ENCODE measurements at places on chromosomes 1 and 21.

DNA sequence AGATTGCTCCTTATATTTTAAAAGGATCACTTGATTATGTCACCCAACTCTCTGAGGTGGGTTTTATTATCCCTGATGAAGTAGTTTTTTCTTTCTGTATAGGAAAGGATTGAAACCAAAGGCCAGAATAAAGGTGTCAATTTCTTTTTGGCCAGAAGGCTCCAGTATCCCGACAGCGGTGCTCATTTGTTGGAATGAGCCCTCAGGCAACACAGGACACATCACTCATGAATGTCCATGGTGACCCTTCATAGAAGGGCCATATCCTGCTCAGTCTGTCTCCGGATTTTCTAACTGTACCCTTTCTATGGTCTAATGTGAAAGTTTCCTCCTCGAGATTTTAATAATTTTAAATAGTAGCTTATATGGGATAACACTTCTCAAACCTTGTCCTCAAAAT, 171.3 kb upstream of the USP24 start:
- no peak for DNase-seq

GRCh38 chr1:180527101-180527669, 24.8 kb upstream of the ACBD6 start:
- no peak for DNase-seq

DNA sequence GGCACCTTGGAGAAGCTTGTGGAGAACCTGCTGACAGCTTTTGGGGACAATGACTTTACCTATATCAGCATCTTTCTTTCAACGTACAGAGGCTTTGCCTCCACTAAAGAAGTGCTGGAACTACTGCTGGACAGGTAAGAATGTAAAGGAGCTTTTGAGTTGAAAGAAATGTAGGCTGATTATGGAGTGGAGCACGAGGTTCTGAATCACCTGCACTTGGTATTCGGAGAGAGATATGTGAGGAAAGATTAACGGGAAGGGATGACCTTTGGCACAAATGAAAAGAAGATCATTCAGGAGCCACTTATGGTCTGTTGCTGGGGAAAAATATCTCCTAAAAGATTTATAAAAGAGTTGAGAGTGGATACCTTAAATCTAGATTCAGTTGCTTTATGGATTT, 42.7 kb downstream of the RGL1 start:
- DNase-seq, result no peak

DNA sequence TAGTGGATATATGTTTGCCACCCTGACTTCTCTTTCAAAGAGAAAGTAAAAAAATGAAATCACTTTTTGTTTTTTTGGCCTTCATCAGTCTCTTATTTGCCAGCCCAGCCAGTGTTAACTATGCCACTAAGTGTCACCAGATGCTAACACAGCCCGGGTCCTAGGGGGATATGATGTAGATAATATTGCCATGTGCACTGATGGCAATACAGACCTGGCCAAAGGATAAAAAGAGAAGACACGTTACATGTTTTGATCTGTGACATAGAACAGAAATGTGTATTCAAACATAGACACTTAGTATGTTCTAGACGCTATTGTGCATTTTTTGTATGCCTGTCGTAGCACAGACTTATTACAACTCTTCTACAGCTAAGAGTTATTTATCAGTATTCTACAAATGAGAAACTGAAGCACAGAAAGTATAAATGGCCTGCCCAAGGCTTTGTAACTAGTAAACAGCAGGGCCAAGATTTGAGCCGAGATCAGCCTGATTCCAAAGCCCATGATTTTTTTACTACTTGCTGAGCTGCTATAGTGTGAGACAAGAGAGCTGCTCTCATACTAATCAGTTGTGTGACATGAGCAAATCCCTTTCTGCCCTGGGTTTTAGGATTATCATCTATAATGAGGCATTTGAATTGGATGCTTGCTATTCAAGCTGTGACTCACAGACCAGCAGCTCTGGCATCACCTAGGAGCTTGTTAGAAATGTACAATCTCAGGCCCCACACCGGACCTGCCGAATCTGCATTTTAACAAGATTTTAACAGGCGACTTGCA, 6.3 kb downstream of the LRRC53 start:
- DNase-seq, result no peak

GRCh38 chr1:67407498-67407897, 22.7 kb downstream of the SERBP1 start:
- no peak for DNase-seq

DNA sequence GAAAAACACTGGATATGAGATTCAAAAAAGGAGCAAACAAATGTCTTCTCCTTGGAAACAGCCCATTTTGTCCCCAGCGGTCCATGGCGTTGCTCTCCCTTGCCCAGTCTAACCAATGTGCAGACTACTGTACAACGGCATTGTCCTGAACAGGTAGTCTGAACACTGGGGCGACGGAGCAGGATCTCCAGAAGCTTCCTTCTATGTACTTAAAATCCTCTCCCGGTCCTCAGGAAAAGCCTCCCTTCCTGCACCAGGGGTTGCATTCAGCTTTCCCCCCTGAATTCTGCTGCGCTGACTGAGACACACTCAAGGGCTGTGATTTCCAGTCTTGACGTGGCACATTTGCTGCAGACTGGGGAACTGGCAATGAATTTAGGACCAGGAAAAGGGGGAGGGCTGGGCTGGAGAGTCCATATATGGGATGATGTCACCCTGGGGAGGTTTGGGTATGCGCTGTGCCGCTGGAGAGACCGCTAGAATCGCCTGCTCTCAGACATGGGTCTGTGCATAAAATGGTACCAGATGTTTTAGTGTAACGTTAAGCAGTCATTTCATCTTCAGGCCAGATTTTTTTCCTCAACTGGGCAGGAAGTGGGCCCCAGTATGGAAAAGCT, 275.9 kb upstream of the C1orf105 start:
- no peak for DNase-seq

DNA sequence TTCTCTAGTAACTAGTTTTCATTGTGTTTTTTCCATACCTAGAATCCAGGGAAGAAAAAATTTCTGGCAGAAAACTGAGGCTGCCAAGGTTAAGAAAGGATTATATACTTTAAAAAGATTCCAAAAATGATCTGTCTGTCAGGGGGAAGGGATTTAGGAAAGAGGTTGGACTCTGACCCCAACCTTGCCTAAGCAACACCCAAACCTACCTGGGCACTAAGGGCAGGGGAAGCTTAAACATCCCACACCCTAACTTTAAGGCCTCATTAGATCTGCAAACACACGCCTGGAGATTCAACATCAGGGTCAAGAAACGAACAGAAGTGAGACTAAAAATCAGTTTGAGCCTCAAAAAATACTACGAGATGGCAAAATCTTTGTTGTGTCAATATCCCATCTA, 19.4 kb downstream of the KDM5B start:
- no peak for DNase-seq

GRCh38 chr1:145751491-145752037, 32.3 kb downstream of the CD160 start:
- DNase-seq, result no peak

DNA sequence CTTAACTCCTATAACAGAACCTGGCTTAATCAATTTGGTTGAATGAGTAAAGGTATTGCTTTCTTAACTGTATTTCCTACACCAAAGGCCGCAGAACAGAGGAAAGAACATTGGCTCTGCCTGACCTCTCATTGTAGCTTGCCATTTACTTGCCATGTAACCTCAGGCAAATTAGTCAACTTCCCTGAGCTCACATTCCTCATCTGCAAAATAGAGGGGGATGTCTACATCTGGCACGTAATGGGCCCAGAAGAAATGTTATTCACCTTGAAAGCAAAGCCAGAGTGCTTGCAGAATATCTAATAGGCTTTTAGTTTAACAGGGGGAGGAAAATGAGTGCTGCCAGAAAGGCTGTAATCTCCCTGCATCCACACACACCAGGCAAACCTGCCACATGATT, 44.3 kb downstream of the LAMC2 start:
- DNase-seq, result no peak

GRCh38 chr1:88462096-88462487, 222.0 kb upstream of the PKN2 start:
- DNase-seq, result no peak

DNA sequence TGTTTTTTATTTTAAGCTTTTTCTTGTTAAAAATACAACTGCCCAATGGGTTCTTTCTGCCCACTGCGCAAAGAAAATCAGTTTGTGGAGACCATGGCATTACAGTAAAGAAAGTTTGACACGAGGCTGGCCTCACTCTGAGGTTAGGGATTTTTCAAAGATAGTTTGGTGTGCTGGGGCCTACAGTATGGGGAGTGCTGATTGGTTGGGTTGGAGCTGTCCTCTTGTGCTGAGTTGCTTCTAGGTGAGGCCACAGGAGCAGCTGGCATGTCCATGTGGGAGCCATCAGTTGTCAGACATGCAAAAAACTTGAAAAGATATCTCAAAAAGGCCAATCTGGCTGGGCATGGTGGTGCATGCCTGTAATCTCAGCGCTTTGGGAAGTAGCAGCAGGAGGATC, 14.0 kb downstream of the OSBPL9 start:
- DNase-seq, result no peak

DNA sequence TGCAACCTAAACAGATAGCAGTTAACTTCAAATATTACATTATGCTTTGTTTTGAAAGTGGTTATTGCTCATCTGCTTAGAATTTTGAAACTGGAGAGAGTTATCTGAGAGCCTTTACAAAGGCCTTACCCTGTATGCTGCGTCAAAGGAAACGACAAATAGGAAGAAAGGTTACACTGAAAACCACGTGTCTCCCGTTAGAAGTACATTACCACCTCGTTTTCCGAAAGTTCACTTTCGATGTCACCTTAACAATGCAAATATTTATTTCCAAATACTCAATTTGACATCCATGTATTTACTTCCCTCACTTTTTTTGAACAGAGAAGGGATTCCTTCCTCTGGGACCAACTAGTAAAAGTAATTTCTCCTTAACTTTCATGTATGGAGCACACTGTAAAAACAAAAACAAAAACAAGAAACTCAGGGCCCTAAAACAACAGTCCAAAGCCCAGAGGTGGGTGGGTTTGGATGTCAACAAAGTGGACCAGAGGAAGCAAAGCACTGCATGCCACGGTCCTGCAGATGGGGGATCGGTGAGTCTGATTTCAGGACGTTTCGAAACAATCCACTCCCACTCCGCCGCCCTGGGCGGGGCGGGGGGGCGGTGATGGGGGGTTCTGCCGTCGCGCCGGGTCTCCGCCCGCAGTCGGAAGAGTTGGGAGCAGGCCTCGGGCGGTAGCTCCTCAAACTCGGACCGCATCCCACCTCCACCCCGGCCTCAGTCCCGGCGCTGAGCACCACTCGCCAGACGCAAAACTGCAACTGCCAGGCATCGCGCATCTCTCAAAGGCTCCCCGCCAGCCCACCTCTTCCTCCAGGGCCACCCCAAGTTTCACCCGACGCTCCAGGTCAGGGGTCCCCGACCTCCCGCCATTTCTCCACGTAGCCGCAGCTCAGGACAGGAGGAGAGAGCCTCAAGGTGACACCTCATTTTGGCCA, 841 bp downstream of the ADSS2 start:
- DNase-seq, result peak; percentile 62

- DNase-seq, result no peak
Measured at GRCh38 chr1:235552146-235552716, 48.0 kb upstream of the B3GALNT2 start.

DNA sequence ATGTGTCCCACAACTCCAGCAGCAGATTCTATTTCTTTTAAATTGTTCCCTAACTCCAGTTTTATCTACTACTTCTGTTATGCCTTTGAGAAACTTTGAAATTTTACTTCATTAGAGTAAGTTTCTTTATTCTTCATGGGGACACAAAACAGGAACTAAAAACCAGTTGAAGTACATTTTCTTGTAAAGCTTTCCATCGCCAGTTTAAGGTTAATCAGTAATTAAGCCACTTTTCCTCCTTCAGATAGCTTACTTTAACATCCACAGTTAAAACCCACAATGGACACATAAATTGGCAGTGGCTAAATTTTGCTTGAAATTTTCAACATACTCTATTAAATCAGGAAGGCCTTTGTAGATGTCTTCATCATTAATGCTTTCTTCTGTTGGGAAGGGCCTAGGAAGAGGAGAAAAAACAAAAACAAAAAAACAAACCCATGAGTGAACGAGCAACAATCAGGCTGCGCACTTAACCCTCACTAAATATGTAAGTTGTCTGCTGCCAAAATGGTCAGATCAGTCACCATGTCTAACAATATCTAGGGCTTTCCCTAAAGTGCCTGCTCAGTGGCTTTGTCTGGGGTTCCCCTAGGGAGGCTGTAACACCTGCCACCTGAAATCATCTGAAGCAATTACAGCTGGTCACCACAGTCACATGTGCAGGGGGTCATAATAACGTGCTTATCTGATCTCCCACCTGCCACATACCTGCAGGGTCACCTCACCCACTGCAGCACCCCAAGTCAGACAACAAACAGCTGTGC, 187.9 kb downstream of the VAV3 start:
- DNase-seq, result no peak

- DNase-seq, result no peak
Measured at GRCh38 chr1:184072376-184072775, 20.8 kb downstream of the TSEN15 start.

GRCh38 chr1:115136706-115137105, 47.4 kb upstream of the TSPAN2 start:
- DNase-seq, result no peak
